ENCODE measurements at places on chromosomes 2 and 18.

GRCh38 chr2:7060156-7060555, 142.9 kb downstream of the RNF144A start:
- DNase-seq: no peak

DNA sequence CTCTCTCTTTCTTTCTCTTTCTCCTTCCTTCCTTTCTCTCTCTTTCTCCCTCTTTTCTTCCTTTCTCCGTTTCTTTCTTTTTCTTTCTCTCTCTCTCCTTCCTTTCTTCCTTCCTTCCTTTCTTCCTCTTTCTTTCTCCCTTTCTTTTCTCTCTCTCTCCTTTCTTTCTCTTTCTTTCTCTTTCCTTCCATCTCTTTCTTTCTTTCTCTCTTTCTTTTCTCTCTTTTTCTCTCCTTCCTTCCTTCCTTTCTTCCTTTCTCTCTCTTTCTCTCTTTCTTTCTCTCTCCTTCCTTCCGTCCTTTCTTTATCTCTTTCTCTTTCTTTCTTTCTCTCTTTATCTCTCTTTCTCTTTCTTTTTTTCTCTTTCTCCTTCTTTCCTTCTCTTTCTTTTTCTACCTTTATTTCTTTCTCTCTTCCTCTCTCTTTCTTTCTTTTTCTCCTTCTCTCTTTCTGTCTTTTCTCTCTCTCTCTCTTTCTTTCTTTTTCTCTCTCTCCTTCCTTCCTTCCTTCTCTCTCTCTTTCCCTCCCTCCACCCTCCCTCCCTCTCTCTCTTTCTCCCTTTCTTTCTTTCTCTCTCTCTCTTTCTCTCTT, 32.3 kb upstream of the ODC1 start:
- DNase-seq: no peak

GRCh38 chr2:30237966-30238800, 6.8 kb downstream of the LBH start:
- DNase-seq: no peak

- DNase-seq: no peak
Measured at GRCh38 chr2:44786045-44786816, 155.3 kb upstream of the SIX3 start.

DNA sequence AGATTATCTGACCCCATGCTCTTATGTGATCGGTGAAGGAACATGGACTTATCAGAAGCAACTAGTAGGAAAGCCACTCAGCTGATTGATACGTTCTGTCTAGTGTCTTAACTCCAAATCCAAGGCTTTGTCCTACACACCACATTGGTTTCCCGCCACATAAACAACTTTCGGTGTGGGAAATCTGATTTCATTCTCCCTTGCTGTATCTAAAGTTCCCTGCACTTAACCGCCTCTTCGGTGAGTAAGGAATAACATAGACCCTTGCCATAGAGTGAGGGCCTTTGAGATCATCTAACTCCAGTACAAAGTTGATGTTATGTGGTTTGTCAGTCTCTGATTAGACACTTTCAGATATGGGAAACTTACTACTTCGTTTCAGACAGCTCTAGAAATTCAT, 538.2 kb upstream of the TNP1 start:
- no peak for DNase-seq

DNA sequence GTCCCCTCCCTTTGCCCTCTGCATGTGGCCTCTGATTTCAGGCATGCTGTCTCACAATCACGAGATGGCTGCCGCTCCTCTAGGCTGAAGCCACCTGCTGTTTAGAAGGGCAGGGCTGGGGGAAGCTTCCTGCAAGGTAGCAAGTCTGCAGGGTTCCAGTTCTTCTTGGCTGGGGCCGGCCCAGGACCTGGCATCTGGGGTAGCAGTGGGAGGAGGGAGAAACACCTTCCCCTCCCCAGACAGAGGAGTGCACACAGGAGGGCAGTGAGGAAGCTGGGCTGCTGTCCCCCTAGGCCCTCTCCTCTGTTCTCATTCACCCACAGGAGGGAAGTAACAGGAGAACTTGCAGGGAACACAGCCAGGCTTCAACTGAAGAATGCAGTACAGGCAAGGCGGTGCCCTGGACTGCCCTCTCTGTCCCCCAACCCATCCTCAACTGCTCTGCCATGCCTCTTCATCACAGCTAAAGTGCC, 345.9 kb upstream of the HS6ST1 start:
- DNase-seq: no peak

DNA sequence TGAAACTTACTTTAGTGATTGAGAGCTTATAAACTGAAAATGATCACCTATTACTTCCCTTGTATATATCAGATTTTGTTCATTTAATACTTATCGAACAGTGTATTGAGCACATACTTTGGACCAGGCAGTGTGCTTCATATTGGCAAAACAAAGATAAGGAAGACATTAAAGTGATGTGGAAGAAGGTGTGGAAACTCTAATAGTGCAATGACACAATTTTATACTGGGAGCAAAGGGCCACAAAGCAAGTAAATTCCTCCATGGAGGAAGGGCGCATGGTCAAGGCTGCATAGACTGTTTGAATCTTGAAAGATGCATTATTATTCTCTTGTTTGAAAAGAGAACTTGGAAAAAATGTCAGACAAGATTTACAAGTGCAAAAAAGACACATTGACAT, 936.5 kb upstream of the DDX18 start:
- DNase-seq: no peak

All from activated CD4-positive, alpha-beta T cell treated with anti-CD3 and anti-CD28 coated beads, Interleukin-2, amount 50 U/mL, for 48 hours (primary cell).